ENCODE measurements at places on chromosomes 3 and 15.
A peak's percentile ranks its signal among the peaks of the same experiment; 100 is the strongest.

DNA sequence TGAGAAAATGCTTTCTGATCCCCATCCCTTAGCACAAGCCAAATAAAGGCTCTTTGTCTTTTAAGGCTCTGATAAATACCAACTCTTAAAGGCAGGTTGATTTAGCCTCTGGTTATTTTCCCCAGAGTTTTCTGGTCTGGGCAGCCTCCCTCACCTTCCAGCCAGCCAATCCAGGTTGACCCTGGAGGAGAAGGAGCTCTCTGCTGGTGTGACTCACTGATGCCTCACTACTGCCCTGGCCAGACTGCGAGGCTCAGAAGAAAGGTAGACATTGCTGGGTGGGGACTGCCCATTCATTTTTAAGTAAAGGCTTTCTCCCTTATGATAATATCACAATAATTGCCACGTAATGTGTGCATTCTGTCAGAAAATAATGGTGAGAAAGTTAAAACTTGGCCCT is 37.1 kb downstream of the SLCO3A1 start:
- DNase-seq = peak; percentile 36

- DNase-seq = no peak
These were observed 289 bp upstream of the TFDP2 start for GRCh38 chr3:142149673-142149992.

DNA sequence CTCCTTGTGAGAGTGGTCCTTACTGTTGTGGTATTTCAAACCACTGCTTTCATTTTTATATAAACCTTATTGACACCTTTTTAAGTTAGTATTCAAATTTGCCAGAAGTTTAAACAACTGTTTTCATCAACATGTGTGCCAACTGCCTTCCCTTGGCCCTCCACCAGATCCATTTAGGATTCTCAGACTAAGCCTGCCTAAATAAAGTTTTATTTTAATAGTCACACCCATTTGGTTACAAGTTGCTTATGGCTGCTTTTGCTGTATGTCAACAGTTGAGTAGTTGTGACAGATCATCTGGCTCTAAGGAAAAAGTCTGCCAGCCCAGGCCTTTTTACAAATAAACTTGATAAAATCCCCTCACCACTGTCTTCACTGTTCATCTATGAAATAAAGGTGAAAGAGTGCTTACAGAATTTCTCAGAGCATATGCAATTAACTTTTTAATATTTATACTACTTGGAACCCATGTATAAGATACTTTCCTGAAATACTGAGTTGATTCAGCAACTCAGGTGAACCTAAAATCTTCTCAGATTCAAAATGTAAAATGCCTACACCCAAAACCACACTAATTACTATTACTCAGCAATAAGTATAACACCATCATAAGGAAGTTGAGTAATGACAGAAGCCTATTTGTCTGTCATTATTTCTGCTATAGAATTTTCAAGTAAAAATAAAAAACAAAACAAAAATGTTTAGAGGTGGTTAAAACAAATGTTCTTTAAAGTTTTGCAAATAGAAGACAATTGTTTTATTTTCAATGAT is 35.1 kb downstream of the PEAK1 start:
- DNase-seq = no peak

GRCh38 chr3:110193074-110193473 is 855.7 kb upstream of the DPPA4 start:
- DNase-seq = no peak

DNA sequence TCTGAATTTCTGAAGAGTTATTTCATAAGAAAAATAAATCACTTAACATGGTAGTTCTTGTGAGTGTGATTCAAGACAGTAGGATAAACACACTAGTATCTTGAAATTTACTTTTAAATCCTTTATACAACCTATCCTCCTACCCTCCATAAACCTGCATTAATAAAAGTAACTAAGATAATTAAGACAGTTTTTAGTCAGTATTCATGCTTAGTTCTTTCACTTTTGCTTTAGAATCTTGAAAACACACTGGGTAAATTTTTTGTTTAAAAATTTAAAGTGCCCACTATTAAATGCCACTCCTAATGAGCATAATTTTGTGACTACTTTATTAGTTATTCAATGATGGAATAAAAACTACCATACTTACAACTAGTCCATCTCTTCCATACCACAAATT is 28.8 kb downstream of the GOLIM4 start:
- DNase-seq = no peak

- no peak for DNase-seq
These were observed 28.2 kb downstream of the CPOX start for GRCh38 chr3:98565237-98565643.
